ENCODE measurements at places on chromosomes 2 and 18.

- DNase-seq, result no peak
These were observed 56.2 kb downstream of the ZCCHC2 start for GRCh38 chr18:62578980-62579511.

DNA sequence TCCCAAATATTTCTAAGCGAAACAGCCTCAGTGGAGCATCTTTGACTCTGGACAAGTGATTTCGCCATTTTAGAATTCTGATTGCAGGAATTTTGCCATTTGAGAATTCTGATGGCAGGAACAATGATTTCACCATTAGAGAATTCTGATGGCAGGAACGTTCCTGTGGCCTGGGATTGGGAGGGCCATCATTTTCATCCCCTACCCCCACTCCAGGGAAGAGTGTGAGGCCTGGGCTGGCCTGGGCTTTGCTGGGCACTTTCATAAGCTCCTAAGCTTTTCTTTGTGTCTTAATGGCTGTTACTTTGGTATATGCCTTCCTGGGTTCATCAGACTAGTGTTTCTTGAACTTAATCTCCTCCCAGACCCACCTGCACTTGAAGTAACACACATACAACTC is 129.3 kb upstream of the EPAS1 start:
- no peak for DNase-seq

DNA sequence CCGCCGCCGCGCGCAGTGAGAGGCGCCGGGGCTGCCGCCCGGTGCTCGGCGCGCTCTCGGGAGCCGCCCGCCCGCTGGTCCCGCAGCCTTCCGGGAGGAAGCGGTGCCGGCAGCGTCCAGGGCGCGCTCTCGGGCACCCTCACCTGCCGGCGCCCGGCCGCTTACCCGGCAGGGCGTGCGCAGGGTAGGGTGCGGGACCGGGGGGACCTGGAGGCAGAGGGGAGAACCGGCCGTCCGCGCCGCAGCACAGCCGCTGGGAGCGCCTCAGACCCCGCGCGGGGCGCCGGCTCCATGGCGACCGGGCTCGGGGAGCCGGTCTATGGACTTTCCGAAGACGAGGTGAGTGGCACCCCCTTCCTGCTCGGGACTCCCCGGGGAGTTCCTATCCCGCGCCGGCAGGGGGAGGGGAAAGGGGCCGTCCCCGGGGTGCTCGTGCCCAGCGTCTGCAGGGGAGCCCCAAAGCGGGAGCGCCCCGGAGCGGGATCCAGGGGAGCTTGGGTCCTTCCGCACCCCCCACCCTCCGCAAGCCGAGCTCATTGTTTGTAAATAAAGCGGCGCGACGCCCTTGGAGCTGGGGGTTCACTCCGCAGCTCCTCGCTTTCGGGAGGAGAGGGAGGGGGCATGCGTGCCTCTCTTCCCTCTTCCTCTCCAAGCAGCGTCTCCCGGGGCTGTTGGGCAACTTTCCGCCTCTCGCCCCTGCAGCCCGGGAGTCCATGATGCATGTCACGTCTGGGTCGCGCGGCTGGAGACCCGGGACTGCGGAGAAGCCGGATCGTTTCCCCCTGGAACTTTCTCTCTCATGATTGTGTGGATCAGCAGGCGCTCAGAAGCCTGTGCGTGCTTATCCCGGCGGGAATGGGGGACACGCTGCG is 580 bp downstream of the NEDD4L start:
- peak; percentile 12 for DNase-seq

DNA sequence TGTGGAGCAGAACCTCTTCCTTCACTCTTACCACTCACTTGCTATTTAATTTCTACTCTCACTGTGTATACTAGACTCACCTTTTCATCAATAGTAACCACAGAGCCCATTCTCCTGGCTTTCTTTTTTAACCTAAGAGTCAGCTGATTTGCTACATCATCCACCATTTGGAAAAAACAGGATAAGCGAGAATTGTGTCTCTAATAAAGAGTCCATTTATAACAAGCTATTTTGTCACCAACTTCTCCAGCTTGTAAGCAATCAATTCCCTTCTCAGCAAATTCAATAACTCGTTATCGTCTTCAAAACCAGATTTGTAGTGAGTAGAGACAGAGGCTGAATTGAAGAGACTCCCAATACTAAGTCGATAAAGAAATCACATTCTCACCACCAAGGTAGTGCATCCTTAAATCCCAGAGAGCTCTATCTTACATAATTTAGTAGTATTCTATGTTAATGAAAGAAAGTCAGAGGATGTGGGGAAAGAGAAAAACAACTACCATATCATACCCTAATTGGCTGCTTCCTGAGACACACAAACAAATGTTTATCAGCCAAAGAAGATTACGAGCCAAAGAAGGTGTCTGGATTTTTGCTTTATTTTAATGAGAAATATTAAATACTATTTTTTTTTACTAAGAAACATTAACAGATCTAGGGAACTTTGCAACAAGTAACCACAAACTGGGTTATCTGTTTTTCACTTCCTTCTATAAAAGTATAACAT is 52.5 kb upstream of the SPTBN1 start:
- DNase-seq, result no peak

GRCh38 chr18:46754188-46754587 is 2.7 kb downstream of the ST8SIA5 start:
- DNase-seq, result no peak

DNA sequence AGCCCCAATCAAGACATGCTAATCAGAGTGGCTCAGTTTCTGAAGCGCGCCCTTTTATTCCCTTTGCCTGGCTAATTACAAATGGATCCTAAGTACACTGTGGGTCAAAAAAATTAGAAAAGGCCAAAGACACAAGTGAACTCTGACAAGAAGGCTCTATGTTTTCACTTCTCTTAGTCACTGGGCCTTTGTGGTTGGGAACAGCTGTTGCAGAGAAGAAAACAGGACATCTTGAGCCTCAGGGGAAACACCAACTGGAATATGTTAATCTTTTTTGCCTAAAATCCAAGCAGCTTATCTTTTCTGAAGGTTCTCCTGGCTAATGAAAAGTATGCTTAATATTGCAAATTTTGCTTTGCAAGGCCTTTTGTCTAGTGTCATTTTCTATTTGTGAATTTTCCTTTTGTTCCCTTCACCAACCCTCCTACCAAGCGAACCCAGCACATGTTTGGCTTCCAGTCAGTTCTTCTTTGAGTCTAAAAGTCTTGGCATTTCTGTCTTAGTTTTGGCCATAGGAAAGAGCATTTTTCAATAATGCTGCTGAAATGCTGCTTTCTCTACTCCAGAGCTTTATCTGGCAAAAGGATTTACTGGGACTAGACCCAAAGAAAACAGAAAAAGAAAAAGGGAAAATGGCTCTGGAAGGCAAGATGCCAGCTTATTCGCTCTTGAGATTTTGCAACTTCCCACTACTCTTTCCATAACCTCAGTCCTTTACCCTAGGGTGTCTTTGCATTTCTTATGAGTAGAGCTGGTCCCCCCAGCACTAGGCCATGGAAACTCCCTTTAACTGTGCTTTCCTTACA is 440.2 kb upstream of the ST6GAL2 start:
- DNase-seq, result no peak

DNA sequence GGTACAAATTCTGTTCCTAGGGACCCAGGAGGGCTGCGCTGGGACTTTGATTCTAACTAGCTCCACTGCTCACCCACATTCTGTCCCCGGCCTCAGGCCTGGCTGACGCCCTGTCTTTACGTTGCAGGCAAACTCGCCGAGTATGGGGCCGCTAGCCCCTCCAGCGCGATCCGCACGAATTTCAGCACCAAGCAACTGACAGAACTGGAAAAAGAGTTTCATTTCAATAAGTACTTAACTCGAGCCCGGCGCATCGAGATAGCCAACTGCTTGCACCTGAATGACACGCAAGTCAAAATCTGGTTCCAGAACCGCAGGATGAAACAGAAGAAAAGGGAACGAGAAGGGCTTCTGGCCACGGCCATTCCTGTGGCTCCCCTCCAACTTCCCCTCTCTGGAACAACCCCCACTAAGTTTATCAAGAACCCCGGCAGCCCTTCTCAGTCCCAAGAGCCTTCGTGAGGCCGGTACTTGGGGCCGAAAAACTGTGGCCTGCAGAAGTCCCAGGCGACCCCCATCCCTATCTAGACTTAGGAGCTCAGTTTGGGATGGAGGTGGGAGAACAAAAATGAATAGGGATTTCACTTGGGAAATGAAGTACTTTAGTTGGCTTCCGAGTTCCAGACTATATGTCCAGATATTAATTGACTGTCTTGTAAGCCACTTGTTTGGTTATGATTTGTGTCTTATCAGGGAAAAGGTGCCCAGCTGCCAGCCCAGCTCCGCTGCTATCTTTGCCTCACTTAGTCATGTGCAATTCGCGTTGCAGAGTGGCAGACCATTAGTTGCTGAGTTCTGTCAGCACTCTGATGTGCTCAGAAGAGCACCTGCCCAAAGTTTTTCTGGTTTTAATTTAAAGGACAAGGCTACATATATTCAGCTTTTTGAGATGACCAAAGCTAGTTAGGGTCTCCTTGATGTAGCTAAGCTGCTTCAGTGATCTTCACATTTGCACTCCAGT is 1.5 kb downstream of the HOXD1 start:
- DNase-seq, result no peak

DNA sequence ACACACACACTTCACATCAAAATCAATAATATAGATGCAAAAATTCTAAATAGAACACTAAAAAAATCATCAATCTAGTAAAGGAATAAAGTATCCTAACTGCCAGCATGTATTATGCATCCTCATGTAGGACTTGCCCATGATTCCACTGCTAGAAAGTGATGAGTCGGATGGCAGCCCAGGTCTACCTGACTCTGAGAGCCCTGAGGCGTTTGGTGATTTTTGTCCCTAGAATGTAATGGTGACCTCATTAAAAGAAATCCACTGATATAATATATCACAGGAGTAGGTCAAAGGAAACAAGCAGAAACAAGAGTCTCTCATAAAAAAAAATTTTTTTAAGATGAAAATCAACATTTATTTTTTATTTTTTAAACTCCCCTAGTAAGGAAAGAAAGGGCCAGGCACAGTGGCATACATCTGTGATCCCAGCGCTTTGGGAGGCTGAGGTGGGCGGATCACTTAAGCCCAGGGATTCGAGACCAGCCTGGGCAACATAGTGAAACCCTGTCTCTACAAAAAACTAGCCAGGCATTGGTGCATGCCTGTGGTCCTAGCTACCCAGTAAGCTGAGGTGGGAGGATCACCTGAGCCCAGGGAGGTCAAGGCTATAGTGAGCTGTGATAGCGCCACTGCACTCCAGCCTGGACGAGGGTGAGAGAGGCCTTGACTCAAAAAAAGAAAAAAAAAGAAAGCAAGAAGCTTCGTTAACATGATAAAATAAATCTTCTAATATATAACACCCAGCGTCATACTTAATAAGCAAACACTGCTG is 24.4 kb upstream of the ACTG2 start:
- no peak for DNase-seq

DNA sequence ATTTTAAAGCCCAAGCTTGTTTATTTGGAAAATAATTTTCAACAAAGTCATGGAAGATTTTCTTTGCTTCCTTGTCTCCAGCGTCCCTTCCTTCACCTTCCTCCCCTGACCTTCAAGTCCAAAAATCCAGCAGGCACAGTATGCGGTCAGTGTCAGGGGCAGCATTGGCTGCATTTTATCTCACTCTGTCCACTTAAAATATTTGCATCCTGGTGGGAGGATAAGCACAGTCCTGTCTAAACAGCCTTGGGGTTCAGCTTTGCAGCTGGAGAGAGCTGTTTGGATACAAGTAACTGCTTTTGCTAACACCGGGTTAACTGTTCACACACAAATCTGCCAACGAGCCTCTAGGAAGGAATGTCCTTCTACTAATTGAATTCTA is 318.1 kb downstream of the PDE11A start:
- no peak for DNase-seq

GRCh38 chr2:215556979-215557378 is 121.1 kb upstream of the FN1 start:
- no peak for DNase-seq

DNA sequence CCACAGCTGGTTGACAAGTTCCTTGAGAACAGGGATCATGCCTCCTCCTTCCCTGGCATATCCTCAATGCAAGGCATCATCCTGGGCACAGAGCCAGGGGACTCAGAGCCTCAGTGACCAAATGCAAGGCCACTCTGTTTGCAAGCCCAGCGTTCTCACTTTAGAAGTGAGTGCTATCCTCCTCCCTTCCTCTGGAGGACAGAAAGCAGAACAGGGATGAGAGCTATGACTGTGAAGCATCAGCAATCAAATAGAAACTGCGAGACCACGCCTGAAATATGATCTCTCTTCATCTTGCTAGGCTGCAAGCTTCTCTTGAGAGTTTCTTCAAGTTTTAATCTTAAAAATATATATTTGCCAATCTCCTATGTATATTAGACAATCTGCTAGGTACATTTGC is 119.8 kb downstream of the LRATD1 start:
- no peak for DNase-seq

Data from CD4-positive, alpha-beta T cell treated with Interleukin-2 at 100 ng/mL for 4 hours (primary cell).